Stimulated activated CD4-positive, alpha-beta T cell treated with anti-CD3 and anti-CD28 coated beads, Interleukin-4, amount 100 ng/mL, for 48 hours (primary cell): ENCODE measurements at places on chromosomes 16 and 17.

DNA sequence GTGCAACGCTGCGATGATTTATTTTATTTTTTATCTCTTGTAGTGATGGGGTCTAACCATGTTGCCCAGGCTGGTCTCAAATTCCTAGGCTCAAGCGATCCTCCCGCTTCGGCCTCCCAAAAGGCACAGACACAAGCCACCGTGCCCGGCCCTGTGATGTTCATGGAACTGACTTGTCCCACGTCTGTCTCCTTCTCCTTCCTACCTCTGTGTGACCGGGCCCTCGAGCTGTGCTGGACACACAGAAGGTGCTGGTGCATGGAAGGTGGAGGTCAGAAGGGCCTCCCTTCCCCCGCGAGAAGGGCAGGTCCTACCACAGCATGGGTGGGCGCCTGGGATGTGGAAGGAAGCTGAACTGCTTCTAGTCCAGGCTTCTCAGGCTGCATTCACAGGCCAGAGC lies 88.0 kb downstream of the SEC14L1 start:
- no peak for DNase-seq

DNA sequence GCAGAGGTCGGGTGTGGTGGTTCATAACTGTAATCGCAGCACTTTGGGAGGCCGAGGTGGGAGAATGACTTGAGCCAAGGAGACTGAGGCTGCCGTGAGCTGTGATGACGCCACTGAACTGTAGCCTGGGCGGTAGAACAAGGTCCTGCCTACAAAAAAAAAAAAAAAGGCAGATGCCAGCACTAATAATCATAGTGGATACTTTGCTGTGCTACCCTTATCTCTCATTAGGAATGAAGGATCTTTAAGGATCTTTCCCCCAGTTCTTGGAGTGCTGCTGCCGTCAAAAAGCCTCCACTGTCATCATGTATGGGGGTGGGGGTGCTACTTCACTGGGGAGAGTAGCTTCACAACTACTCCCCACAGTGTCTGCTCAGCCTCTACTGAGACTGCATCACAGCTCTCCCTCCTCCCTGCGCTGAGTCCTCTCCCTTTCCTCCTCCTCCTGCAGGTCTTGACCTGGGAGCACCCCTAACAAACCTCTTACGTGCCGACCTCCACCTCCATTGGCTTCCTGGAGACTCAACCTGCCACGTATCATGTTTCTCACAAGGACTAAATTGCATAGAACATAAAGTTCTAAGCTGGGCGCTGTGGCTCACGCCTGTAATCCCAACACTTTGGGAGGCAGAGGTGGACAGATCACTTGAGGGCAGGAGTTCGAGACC lies 24.4 kb upstream of the ST6GALNAC1 start:
- no peak for DNase-seq

GRCh38 chr17:61314368-61315078 lies 85.1 kb upstream of the TBX2 start:
- no peak for DNase-seq

DNA sequence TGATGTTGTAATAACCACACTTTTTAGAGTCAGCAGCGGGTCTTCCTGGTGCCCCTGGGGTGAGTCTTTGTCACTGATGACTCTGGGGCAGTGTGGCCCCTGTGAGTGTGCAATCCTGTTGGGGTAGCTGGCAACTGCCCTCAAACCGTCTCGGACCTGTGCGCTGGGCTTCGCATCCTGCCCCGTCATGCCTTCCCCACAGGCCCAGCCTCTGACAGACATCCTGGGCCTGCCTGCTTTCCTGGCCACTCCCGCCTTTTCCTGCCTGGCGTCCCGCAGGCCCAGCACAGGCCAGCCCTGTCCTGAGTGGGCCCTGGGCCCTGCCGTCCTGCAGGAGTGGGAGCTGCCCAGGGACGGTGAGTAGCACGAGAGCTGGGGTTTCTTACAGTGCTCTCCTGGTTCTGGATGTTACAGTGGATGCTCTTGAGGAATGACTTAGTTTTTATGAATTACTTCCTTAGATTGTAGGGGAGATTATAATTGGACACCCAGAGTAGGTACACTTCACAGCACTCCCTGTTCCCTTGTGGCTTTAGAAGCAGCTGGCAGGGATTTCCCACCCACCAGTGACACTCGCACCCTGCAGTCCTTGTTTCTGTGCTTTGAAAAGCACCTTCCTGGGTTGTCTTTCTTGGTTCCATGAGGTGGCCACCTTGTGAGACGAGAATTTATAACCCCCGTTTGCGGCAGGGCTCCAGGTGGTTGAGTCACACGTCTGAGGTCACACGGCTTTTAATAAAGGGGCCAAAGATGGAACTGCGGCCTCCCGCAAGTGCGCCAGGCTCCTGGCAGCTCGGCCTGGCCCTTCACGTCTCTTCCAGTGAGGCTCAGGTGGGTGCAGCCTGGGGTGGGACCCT lies 50.0 kb upstream of the CAPN15 start:
- no peak for DNase-seq

- DNase-seq = peak; percentile 45
Observed at GRCh38 chr17:64306850-64307463, 43.9 kb upstream of the TEX2 start.

DNA sequence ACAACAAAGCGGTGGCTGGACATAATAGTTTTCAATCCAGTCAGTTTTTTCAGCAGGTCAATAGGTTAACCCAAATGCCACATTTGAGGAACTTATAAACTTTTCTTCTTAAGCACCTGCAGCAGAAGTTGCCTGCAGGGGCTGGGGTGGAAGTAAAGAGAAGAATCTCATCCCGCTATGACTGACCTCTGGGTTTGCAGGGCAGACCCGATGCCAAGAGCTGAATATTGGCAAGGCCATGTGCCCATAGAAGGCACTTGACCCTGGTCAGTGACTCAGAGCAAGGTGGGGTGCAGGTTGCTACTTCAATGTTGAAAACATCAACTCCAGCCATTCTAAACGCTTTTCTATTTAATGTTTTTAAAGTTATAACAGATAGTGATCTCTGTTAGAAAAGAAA lies 17.9 kb upstream of the SMPD3 start:
- no peak for DNase-seq

DNA sequence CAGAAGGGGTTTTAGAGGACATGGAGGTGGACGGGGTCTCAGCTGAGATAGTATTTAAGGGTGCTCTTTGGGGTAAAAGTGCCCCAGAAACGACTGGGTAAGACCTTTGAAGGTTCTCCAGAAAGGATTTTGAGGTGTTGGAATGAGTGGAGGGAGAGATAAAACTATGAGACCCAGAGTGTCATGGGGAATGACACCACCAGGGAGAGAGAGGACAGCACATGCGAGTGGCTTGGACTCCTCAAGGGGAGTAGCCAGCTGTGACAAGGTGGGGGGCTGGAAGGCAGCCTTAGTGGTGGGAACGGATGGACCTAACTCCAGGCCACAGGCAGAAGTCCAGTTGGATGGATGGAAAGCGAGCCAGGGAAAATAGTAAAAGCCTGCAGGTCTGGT lies 19.2 kb upstream of the PITPNM3 start:
- no peak for DNase-seq

- DNase-seq = no peak
Observed at GRCh38 chr17:39001703-39002637, 34.8 kb upstream of the FBXO47 start.

GRCh38 chr17:72021417-72022041 lies 99.3 kb upstream of the SOX9 start:
- DNase-seq = no peak

- no peak for DNase-seq
Observed at GRCh38 chr17:75652934-75653549, 13.9 kb downstream of the RECQL5 start.

GRCh38 chr17:17765359-17766076 lies 71.3 kb downstream of the SREBF1 start:
- no peak for DNase-seq

GRCh38 chr17:51703361-51704341 lies 443.3 kb downstream of the UTP18 start:
- no peak for DNase-seq

GRCh38 chr16:73432850-73433730 lies 385.2 kb upstream of the ZFHX3 start:
- no peak for DNase-seq

DNA sequence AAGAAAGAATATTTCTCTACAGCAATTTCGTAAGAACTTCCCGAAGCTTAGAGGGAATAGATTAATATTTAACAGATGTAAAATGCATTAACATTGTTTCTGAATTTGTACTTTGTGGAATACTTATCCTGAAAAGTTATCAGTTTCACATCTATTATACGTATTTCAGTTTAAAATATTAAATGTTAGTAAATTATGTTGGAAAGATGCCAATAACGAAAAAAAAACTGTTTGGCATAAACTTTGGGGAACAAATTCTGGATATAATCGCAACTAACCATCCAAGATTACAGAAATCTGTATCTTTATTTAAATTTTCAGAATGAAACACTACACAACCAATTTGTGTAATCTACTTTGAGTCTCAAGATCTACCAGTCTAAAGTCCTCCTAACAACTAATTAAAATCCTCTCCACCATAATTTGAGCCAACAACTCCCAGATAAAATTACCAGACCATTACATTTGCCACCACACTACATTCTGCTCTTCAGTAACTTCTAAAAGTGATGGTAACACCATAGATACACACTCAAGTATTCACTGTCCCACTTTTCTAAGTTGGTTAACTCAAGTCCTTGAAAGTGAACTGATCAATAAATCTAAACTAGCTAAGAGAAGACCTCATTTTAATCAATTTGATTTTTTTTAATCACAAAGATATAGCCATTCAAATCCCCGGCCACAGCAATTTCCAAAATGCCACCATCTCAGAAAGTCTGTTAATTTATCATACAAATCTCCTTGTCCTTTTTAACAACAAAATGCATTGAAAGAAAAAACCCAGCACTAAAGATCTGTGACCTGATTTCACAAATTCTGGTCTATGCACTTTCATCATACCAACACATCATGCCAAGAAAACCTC lies 2.0 kb downstream of the SIAH1 start:
- no peak for DNase-seq

DNA sequence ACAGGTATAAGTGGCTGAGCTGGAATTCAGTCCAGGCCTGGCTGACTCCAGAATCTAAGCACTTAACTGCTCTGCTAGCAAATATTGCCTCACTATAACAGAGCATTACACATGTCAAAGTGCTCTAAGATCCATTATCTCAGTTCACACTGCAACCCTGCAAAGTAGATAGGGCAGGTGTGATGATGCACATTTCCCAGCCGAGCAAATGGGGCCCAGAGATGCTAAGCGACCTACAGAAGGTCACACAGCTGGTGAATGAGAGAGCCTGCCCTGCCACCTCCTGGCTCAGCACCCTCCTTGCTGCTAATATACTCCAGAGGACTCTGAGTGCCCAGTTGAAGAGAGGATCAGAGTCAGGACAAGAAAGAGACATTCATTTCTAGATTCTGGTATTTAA lies 73.6 kb upstream of the CCL1 start:
- DNase-seq = no peak

DNA sequence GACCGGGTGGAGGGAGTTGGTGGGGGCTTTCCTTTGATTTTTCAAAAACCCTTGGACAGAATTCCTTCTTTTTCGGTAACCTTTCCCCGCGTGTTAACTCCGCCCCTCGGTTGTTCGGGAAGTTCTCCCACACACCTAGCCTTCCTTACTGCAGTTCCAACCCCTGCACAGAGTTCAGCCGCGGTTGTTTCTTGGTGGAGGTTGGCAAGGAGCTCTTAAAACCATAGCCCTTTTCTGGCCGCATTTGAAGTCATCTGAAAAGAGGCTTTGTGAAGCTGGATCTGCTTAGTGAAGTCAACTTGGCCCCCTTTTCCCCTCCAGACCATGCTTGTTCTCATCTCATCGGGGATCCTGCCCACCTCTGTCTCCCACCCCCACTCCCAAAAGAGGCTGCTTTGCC lies 1.8 kb downstream of the CACNG4 start:
- no peak for DNase-seq

DNA sequence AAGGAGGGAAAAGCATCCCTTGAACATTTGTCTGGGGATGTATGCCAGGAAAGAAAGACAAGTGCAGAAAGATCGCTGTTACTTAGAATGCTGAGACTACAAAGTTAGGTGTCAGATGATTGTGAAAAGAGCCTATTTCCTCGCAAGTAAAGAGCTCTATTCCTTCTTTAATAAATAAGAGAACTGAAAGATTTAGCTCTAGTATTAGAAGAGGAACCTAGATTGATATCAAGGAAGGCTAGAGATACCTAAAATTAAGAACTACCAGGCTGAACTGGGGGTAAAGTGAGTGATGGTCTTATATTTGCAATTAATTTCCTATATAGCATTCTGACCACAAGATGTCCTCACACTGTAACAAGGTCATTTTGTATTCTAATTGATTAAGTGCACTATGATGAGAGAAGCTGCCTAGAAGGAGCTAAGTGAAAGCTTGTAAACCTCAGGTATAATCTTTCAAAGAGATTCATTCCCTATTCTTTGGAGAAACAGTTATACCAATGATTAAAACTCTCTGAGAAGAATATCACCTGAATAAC lies 62.3 kb downstream of the SSH2 start:
- DNase-seq = no peak

GRCh38 chr17:29583324-29584248 lies 5.9 kb downstream of the GIT1 start:
- no peak for DNase-seq

DNA sequence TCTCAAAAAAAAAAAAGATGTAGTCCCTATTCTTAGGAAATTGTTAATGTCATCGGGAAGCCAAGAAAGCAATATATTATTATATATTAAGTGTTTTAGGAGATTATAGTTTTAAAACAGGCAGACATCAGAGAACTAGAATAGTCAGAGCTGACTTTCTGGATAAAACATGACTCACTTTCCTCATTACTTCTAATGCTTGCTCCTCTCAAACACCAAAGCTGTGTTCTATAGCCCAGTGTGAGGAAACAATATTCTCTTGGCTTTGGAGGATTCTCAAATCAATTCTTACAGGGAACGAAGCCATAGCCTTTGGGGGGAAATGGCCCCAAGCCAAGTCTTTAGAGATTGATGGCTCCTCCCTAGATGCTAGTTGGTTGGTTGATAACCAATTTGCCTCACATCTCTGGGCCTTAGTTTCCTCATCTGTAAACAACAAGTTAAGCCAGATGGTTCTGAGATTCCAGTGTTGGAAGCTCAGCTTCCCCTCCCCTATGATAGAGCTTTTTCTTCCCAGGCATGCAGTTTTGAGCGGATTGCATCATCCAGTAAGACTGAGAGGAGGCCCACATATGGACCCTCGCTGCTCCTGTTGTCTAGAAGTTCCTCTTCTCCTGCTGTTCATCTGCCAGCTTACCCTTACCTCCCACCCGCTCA lies 12.4 kb downstream of the NMT1 start:
- no peak for DNase-seq

DNA sequence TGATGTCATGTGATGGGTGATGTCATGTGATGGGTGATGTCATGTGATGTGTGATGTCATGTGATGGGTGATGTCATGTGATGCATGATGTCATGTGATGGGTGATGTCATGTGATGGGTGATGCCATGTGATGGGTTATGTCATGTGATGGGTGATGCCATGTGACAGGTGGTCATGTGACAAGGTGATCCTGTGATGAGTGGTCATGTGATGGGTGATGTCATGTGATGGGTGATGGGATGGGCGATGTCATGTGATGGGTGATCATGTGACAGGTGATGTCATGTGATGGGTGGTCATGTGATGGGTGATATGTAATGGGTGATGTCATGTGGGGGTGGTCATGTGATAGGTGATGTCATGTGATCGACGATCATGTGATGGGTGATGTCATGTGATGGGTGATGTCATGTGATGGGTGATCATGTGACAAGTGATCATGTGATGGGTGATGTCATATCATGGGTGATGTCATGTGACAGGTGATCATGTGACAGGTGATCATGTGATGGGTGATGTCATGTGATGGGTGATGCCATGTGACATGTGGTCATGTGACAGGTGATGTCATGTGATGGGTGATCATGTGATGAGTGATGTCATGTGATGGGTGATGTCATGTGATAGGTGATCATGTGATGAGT lies 17.2 kb downstream of the CD300LB start:
- DNase-seq = peak; percentile 39

GRCh38 chr17:69388822-69389442 lies 25.6 kb upstream of the MAP2K6 start:
- DNase-seq = no peak
